SIG-M5 (cell line): ENCODE measurements at places on chromosomes 7 and 10.

GRCh38 chr7:81594767-81595166, 175.1 kb downstream of the HGF start:
- no peak for DNase-seq

DNA sequence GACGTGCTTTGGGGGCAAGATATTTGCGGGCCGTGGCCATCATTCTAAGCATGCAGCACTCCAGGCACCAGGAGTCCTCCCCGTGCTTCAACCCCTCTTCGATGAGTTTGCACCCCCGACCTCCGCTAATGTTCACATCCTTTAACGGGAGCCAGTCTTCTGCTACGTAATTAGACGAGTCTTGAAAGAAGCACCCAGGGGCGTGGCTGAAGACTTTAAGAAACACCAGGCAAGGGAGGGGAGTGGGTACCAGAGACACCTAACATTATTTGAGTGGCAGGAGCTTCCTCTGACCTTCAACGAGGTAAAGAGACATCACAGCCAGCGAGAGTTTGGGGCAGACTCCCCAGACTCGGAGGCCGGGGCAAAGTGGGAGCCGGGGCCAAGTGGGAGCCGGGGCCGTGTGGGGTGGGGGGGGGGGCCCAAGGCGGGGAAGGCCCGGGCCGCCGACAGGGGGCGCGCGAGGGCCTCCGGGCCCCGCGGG, 31.1 kb upstream of the TOMM7 start:
- DNase-seq = peak; percentile 19

GRCh38 chr10:59323036-59323459, 39.3 kb downstream of the FAM13C start:
- no peak for DNase-seq

GRCh38 chr7:32879460-32879859, 12.1 kb downstream of the KBTBD2 start:
- DNase-seq = no peak

GRCh38 chr7:18995270-18995671, 122.2 kb downstream of the TWIST1 start:
- no peak for DNase-seq

- DNase-seq = no peak
Measured at GRCh38 chr7:46059308-46060020, 138.4 kb upstream of the IGFBP3 start.

DNA sequence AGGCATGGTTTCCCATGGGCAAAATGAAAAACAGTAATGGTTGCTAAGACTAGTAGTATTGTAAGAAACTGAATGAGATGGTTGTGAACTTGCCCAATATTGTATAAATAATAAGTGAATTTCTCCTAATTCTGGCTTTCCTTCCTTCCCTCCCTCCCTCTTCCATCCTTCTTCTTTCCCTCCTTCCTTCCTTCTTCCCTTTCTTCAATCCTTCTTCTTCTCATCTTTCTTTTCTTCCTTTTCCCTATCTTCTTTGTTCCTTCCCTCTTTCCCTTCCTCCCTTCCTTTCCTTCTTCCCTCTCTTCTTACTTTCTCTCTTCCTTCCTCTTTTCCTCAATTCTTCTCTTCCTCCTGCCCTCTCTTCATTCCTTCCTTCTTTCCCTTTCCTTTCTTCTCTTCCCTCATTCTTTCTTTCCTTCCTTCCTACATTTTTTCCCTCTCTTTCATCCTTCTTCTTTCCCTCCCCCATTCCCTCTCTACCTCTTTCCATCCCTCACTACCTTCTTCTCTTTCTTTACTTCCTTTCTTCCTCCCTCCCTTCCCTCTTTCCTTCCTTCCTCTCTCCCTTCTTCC, 4.1 kb upstream of the VWC2 start:
- no peak for DNase-seq

DNA sequence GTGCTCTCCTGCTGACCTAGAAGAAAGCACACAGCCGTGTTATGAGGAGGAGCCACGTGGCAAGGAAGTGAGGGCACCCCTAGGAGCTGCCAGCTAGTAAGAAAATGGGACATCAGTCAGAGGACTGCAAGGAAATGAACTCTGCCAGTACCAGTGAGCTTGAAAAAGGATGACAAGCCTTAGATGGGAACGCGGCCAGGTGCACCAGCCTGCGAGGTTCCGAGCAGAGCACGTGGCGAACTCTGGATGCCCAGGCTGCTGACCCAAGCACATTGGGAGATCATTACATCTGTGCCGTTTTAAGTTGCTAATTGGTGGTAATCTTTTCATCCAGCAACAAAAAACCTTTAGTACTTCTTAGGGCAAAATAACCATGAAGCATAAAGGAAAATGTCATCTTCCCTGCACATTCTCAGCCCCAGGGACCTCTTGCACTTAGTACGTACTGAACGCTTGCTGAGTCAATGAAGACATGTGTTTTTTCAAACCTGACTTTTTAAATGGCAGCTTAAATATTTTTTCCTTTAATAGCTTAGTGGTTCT, 69.4 kb downstream of the AMZ1 start:
- no peak for DNase-seq

- no peak for DNase-seq
Measured at GRCh38 chr10:17240616-17241015, 12.6 kb downstream of the VIM start.

DNA sequence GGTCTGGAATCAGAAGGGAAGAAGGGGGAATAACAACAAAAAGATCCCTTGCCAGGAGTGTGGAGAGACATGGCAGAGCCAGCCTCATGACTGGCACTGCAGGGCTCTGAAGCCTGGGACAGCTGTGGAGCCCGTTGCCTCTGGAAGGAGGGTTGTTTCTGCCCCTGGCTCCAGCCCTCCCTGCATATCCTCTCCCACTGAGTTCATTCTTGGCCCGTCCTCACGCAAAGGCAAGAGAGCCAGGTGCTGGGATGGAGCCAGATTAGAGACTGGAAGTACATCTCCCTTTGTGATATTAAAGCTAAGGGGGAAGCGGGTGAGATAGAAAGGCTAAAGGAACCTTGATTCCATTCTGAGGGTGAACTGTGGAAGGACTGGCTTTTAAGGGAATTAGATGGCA, 141.5 kb upstream of the NPVF start:
- no peak for DNase-seq

DNA sequence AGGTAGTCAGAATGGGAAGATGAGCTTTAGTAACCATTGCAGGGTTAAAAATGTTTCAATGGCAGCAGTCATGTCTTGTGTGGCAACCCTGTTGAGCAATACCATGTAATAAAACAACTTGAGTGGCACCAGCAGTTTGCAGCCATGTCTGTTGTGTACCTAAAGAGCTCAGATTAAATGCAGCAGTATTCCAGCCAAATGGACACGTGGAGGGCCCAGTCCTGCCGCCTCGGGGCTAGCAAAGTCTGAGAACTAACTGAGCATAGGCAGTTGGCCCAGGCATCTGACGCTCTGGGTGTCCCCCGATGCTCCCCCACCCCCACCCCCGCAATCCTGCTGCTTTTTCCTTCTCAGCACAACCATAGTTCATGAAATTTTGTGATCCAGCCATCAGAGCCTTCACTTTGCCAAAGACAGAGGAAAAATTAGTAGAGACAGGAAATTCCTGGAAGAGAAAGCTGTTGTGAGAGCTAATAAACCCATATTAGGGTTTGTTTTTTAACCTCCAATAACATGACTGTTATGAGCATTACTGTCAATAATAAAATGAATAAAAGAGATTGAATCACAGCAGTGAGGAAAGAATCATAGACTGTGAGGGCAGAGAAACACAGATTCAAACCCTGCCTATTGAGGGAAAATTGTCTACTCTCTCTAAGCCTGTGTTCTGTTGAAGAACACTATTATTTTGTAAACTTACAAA, 220.6 kb upstream of the RHOBTB1 start:
- no peak for DNase-seq

DNA sequence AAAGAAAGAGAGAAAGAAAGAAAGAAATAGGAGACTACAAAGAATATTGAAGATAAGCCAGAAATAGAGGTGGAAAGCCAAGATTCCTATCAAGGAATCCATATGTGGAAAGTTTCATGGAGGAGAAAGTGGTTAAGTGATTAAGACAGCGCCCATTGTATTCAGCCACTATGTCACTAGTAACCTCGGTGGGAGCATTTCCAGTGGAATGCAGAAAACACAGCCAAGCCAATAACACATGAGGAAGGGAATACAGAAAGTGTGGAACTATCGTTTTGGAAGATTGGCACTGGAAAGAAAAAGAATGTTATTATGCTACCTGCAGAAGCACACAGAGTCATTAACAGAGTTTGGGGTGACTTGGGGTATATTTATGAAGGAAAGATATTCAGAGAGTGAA, 2.7 kb downstream of the MGAM2 start:
- DNase-seq = no peak

- DNase-seq = no peak
Measured at GRCh38 chr7:8356071-8356470, 77.3 kb upstream of the NXPH1 start.

DNA sequence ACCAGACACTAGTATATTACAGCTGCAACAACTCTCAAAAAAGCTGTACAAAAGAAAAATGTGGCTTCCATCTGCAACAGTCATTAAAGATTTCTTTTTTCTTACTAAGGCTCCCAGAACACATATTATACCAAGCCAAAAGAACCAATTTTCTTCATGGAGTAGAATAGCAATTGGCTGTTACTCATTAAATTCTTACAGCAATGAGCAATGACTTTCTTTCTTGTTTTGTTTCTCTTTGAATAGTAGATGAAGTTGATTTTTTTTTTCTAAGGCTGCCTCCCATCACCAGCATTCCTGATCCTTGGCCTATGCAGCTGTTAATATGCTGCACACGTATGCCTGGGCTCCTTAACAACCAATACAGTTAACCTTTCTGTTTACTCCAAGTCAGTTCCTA, 36.6 kb upstream of the SPOCK2 start:
- DNase-seq = no peak

DNA sequence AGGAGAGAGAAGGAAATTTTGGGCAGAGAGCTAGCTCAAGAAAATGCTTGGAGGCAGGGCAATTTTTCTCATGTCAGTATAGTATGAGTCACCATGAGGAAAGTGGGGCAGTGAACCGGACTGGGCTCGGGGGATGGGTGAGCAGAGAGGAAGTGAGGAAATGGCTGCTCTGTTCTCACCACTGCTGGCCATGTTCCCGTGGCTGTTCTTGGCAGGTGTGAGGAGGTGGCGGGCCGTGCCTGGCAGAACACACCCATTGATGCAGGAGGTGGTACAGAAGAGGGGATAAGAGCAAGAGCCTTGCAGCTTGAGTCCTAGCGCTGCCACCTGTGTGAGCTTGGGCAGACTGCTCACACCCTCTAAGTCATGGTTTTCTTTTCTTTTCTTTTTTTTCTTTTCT, 304.4 kb upstream of the LYZL1 start:
- peak; percentile 38 for DNase-seq

GRCh38 chr10:75003891-75004290, 107.6 kb upstream of the SAMD8 start:
- DNase-seq = no peak

- no peak for DNase-seq
Measured at GRCh38 chr7:69091521-69091920, 506.8 kb upstream of the AUTS2 start.

DNA sequence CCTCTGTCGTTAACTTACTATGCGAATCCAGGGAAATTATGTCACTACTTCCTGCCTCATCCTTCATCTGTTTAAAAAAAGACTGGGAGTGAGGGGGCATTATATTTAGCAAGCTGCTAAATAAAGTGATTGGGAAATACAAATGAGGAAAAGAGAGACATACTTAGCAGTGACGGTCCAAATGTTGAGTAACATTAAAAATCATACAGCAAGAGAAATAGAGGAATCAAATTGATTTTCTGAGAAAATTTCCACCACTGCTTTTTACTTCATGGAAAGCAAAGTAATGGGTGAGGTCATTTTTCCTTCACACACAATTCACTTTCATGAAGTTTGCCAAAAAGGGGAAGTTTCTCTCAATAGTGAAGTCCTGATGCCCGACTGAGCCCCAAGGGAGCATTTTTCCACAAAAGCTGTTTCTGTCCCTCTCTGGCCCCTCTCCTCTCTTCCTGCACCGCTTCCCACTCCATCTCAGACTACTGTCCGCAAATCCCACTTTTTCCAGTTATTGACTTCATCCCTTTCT, 61.9 kb upstream of the ADO start:
- DNase-seq = no peak

- DNase-seq = no peak
Measured at GRCh38 chr7:41313171-41313570, 389.7 kb downstream of the INHBA start.

GRCh38 chr7:94173436-94173835, 169.3 kb upstream of the BET1 start:
- no peak for DNase-seq

GRCh38 chr7:158587162-158588084, at the start of gene PTPRN2:
Gene PTPRN2 (minus strand): TSS chr7:158587823.
- no peak for DNase-seq

- no peak for DNase-seq
Measured at GRCh38 chr10:49569031-49569631, 30.2 kb upstream of the ERCC6 start.

GRCh38 chr10:72316748-72317435, 37.8 kb downstream of the DNAJB12 start:
- DNase-seq = no peak

DNA sequence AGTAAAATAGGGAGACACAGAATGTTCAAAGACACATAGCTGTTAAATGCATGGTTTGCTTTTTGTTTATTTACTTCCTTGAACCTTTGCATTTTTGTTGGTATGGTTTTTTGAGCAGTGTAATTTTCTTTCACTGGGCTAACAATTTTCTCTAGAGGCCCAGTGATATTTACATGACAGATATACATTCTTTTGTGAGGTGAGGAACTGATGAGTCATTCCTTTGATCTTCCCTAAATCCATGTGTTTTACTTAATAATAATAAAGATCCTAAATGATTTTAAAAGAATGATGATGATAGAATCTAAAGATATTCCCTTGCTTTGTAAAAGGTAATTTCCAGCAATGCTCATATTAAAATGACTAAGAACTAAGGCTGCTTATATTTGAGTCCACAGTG, 188.5 kb upstream of the ANK3 start:
- DNase-seq = no peak

GRCh38 chr10:49109669-49110340, 5.5 kb downstream of the VSTM4 start:
- no peak for DNase-seq

GRCh38 chr10:24806262-24806661, 82.6 kb upstream of the ARHGAP21 start:
- DNase-seq = no peak

GRCh38 chr10:48941427-48942075, 1.9 kb upstream of the LRRC18 start:
- no peak for DNase-seq

DNA sequence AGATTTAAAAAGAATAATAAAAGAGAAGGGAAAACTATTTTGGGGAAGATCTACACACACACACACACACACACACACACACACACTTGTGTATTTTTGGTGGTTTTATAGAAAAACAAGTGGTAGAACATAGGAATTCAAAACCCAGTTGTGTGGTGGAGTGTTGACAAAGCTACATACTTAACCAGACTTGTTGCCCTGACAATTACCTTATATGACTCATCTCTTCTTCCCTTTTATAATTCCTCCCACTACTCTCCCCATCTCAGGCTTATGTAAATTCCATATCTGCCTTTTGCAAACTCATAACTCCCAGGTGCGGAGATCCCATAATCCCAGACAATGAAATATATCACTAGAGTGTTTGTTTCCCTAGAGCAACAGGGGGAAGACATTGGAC, 873.7 kb downstream of the NXPH1 start:
- DNase-seq = no peak
